Bladder microvascular endothelial cell (primary cell): ENCODE measurements at places on chromosomes 3 and 15. TPM values are rescaled to one million over a fixed set of nuclear protein-coding genes. Genes with fewer than 3 reads are reported as not detected.

CSTA gene
- total RNA-seq = not detected in 2 replicates

XCR1 gene
- not detected in 2 replicates for total RNA-seq

PRSS50 gene
- not detected in 2 replicates for total RNA-seq

SYNPR gene
- not detected in 2 replicates for total RNA-seq

SLC22A14 gene
- under 0.01 and 0.31 TPM in 2 replicates for total RNA-seq

CLEC3B gene
- 0.49 and 0.57 TPM in 2 replicates for total RNA-seq

TM4SF18 gene
- 248 and 498 TPM in 2 replicates for total RNA-seq

SLC28A2 gene
- not detected in 2 replicates for total RNA-seq

DAPK2 gene
- 11.2 and 25.0 TPM in 2 replicates for total RNA-seq

SLC27A2 gene
- 0.16 and 6.2 TPM in 2 replicates for total RNA-seq

C3orf22 gene
- not detected in 2 replicates for total RNA-seq

ZIC1 gene
- total RNA-seq = not detected in 2 replicates

PPARG gene
- total RNA-seq = 9.4 and 101 TPM in 2 replicates

TMEM40 gene
- total RNA-seq = under 0.01 TPM in 1 of 2 replicates, not detected in the other

CLDN18 gene
- total RNA-seq = not detected in 2 replicates

LOXL1 gene
- 0.63 and 0.65 TPM in 2 replicates for total RNA-seq

BNC1 gene
- total RNA-seq = 0.49 and 9.9 TPM in 2 replicates

GOLGA6D gene
- under 0.01 TPM in 1 of 2 replicates, not detected in the other for total RNA-seq

PCNP gene
- total RNA-seq = 59.9 and 79.7 TPM in 2 replicates

SETD5 gene
- total RNA-seq = 25.4 and 96.0 TPM in 2 replicates
